HTR-8/SVneo (cell line): ENCODE measurements at places on chromosomes 11 and 22.

DNA sequence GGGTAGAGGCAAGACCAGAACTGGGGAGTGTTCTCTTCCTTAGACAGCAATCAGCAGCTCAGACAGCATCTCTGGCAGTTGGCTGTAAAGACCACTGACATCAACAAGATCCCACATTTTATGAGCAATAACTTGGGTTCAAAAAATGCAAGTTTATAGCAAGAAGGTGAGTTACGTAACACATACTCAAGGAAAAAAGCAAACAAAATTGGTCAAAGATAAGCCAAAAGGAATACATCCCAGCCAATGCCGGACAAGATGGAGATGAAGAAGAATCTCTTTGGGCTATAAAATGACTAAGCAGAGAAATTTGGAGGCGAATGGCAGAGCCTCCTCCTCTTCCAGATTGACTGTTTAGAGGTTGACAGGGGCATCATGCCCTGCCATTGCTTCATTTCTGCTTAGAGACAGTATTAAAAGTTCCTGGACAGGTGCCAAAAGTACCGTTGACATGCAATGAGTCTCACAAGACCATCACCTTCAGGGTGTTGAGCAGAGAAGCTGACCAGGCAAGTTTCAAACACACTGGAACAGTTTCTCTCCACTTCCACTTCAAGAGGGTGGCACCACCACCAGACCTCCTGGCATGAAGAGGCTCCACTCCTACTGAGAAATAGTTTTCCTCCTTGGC, 55.9 kb downstream of the ENDOD1 start:
- no peak for DNase-seq

DNA sequence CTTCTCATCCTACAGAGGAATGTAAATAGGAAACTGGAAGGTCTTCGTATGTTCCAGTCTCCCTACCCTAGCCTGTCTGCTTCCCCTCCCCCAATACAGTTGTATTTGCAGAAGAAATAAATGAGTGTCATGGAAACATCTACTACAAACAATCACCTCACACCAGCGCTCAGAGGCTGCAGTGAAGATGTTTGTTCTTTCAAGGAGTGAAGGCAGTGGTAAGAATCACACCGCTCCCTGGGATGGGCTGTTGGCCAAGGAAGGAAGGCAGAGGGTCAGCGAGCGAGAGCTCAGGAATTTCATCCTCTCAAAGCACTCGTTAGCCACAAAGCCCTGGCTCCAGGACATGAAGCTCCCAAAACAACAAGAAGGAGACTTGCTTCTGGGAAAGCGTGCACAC, 1.1 kb upstream of the IGSF9B start:
- no peak for DNase-seq

DNA sequence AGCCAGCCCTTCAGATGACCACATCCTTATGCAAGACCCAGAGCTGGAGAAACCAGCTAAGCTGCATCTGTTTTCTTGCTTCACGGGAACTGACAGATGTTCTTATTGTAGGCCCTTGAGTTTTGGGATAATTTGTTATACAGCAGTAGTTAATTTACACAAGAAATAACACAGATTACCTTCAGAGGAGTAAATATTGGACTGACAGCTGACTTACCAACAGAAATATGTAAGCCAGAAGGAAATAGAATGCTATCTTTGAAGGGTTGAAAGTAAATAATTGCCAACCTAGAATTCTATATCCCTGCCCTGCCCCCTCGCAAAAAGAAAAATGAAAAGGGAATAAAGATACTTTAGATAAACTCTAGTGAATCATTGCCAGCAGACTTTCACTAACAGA, 124.1 kb downstream of the WNT7B start:
- no peak for DNase-seq

DNA sequence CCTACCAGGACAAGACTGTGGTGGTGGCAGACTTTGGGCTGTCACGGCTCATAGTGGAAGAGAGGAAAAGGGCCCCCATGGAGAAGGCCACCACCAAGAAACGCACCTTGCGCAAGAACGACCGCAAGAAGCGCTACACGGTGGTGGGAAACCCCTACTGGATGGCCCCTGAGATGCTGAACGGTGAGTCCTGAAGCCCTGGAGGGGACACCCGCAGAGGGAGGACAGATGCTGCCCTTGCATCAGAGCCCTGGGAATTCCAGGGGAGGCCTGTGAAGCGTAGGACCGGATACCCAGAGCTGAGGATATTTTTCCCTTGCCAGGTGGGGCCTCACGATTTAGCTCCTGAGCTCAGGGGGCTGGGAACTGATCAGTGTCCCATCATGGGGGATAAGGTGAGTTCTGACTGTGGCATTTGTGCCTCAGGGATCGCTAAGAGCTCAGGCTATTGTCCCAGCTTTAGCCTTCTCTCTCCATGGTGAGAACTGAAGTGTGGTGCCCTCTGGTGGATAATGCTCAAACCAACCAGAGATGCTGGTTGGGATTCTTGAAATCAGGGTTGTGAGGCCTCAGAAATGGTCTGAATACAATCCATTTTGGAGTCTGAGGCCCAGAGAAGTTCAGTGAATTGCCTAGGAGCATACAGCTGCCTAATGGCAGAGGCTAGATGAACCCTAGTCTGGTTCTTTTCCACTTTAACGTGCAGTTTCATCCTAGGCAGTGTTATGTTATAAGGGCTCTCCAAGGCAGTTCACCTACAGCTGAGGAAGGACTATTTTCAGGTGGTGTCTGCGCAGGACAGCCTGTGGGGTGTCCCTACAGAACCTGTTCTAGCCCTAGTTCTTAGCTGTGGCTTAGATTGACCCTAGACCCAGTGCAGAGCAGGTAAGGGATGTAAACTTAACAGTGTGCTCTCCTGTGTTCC, 19.5 kb downstream of the PIK3IP1 start:
- DNase-seq, result peak; percentile 56

DNA sequence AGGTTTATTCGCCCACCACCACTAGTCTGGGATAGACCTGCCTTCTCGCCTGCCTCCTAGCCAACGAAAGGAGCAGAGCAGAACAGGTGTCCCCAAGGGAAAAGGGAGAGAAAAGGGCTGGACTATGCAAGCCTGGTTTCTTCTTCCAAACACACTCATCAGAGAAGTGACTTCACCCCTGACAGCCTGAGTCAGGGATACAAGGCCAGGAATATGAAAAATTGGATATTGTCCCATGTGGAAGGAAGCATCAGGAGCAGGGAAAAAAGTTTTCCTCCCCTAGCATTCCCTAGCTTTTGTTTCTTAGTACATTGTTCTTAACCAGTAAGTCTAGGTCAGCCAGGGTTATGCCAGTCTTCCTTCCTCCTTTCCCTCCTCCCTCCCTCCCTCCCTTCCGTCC, 56.9 kb upstream of the TNRC6B start:
- DNase-seq, result no peak

DNA sequence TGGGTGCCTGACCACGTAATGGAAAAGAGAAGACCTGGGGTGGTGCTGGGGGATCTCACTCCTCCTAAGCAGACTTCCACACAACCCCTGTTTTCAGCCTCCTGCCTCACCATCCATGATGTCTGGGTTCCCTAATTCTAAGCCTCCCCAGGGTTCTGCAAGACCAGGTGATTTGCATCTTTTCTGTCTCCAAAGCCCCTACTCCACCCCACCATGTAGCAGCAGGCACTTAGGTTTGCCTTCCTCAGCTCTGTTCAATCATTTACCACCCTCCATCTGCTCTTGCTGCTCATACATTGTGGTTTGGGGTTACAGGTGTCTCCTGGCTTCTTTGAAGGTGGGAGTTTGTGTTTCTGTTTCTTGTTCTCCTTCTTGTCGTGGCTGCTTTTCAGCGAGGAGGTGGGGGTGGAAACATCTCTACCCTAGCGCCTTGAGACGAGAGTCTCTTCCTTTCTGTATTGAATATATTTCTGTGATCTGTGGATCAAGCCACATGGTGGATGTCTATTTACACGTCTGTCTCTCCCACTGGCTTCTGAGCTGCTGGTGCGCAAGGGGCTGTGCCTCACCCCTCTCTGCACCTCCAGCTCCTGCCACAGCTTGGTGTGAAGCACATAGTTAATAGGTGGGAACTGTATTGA, 6.6 kb upstream of the SSTR3 start:
- no peak for DNase-seq

- no peak for DNase-seq
These were observed 5.6 kb upstream of the LRFN4 start for GRCh38 chr11:66851239-66851596.

- DNase-seq, result peak; percentile 51
These were observed 17.2 kb downstream of the DLAT start for GRCh38 chr11:112042161-112042960.

- no peak for DNase-seq
These were observed 35.8 kb downstream of the GAB2 start for GRCh38 chr11:78381865-78382264.

- DNase-seq, result peak; percentile 73
These were observed at the start of gene IFITM1 for GRCh38 chr11:313787-314553. Gene IFITM1, plus strand, starts transcription at chr11:314040. Its CDS starts 131 bp downstream, at chr11:314171.

- DNase-seq, result no peak
These were observed 120.3 kb upstream of the ZBED5 start for GRCh38 chr11:10978198-10978597.

DNA sequence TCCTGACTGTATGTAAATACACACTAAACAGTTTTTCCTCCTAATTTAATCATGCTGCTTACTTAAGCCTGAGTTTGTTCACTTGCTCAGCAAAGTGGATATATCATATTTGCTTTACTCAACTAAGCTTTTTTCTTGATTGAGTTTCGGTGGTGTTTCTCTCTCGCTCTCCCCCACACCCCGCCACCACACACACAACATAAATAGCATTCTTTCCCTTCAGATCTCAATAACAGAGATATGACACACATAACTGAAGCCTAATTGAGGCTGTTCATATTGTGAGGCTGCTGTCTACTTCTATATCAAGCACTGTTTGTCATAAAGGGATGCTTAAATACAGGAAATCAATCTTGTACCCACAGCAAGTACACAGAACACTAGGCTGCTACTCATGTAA, 364.9 kb downstream of the FAT3 start:
- DNase-seq, result no peak

DNA sequence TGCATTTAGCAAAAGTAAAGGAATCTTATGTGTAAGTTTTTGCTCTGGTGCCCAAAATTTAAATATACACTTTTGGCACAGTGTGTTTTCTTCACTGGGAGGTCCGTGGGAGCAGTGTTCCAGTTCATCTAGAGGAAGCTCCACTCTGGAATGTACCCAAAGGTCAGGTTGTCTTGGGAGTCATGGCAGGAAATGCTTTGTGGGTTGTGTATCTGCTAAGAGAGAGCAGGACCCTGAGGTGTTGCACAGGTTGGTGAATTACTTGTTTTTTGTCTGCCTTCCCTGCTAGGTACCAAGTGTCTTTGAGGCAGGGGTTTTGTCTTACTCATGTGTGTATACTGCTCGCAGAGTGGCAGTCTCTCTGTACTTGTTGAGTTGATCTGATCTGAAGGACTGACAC, 37.3 kb downstream of the DIXDC1 start:
- DNase-seq, result no peak

GRCh38 chr22:40335358-40335757, 10.9 kb upstream of the ADSL start:
- DNase-seq, result no peak
